ENCODE measurements at places on chromosomes 11 and 22.

GRCh38 chr11:23569134-23569533 is 708.9 kb upstream of the CCDC179 start:
- no peak for DNase-seq

DNA sequence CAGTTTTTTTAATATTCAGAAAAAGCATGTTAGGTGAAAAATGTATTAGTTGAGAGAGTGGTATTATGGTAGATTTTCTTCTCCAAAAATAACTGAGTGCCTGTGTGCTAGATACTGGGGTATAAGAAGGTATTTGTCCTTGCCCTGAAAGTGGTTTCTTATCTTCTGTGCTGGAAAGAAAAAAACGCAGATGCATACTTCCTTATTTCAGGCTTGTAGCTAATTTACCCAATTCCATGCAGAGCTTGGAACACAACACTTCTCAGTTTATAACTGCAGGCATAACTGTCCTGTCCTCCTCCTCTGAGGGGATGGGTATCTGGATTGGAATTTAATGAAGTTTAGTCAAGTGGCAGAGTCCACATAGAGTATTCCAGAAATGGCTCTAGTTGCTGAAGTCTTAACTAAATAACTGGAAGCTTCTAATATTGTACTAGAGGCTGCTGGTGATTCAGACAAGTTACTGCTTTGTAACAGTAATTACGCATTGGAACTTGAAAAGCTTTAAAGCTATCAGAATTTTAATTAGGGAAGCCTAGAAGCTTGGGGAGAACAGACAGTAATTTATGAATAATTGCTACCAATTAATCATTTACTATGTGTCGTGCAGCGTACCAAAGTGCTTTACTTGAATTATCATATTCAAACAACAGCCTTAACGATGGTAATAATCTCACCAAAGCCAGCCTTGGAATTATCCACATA is 12.7 kb upstream of the C11orf91 start:
- no peak for DNase-seq

DNA sequence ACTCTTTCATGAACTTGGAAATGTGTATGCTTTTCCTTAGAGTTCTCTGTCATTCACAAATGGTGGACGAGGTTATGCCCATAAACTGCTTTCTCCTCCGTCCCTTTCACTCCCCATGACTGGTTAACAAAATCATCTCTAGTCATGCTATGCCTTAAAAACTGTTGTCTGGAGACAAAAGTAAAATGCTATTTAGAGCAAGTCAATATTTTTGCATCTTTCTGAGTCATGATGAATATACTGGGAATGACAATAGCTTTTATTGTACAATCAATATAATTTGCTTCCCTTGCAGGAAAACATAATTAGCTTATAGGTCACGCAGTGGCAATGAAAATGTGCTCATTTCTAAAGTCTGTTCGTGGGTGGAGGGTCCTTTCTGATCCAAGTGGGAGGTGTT is 216.7 kb upstream of the SORL1-AS1 start:
- no peak for DNase-seq

GRCh38 chr22:38844315-38845003 is 631 bp upstream of the NPTXR start:
- DNase-seq: no peak

- DNase-seq: peak; percentile 90
Measured at GRCh38 chr22:46734830-46735453, 3.1 kb downstream of the CERK start.

GRCh38 chr11:30717009-30717408 is 130.9 kb upstream of the MPPED2 start:
- no peak for DNase-seq

GRCh38 chr11:134916421-134917213 is 504.6 kb upstream of the B3GAT1 start:
- DNase-seq: no peak

DNA sequence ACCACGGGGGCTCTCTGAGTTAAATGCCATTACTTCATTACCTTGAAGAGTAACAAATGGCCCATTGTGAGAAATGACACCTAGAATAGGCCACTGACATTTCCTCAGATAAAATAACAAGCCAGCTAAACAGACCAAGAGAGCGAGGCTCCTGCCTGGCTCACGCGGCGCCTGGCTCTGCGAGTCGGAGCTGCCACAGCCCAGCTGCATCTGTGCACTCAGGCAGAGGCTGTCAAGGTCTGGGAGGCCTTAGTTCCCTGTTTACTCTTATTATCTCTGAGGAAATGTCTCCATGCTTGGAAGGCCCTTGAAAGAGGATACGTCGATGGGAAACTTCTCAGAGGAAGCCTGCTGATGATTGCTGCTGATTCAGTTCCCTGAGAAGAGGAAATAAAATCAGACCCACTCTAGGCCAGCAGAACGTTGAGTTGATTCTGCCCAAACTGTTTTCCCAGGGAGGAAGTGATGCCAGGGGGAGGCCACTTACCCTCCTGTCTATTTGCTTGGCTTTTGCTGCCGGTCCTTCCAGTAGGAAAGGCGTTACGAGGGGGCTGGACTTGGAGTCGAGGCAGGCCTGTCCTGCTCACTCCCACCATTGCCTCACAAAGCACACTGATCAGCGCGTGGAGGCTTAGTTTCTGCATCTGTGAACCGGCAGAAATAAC is 208.8 kb downstream of the TBC1D22A start:
- DNase-seq: peak; percentile 6

DNA sequence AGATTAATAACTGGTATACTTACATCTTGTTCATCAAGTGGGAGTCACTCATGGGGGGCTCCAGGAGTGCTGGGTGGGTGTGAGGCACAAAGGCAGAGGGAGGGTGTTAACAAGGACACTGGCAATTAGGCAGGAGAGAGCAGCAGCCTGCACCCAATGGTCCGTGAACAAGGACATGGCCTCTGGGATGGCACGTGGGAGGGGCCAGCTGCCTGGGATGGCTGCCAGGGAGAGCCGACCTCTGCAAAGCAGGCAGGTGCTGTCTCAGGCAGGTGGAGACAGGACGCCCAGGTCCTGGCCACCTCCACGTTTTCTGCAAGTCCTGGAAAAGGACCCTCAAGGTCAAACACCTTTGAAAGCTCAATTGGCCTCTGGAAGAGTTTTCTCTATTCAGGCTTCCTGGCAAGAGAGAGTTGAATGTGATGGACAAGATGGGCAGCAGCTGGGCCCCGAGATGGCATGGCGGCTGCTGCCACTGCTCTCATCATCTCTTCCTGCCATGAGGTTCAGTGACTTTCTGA is 257.1 kb downstream of the BUD13 start:
- DNase-seq: no peak

GRCh38 chr11:2741006-2741376 is 41.2 kb upstream of the KCNQ1OT1 start:
- DNase-seq: no peak

DNA sequence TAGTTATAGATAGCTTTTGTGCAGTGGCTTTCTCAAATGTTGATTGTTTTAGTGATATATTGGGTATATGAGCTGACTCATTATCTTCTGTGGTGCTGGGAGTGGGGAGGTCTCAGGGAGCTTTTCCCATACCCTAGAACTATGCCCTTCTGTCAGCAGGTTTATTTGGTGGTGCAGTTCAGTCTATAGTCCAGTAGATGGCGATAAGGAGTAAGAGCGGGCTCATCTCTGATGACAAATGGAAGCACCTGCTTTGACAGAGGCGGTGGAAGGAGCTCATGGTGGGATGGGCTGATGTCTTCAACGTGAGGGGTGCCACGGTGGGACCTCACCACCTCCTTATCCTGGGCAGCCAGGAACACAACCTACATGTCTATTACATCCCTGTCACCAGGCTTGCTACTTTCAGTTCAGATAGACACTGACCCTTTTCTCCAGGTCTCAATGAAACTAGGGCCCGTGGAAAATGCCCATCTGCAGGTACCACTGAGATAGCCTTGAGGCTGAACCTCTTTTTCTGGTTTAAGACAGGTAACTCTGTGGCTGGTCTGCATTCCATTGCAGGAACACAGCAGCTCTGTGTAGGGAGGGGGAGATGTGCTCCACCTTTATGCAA is 13.0 kb upstream of the OR6A2 start:
- peak; percentile 77 for DNase-seq

GRCh38 chr11:110524238-110524637 is 94.5 kb downstream of the FDX1 start:
- DNase-seq: no peak

- DNase-seq: no peak
Measured at GRCh38 chr11:12925520-12925919, 83.6 kb upstream of the RASSF10 start.

DNA sequence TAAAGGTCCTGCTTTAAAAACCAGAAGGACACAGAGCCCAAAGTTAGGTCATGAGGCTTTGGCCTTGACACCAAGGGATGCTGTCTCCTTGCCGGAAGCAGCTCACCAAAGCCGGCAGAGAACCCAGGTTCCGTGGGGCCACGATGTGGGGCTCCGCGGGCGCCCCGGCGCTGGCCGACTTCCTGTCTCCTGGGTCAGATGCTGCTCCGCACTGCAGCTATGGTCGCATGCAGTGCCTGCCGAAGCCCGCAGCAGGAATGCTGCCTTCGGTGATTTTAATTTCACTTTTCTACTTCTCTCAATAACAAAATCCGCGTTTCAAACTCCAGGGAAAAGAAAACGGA is 454 bp upstream of the OTUB1 start:
- DNase-seq: peak; percentile 75

DNA sequence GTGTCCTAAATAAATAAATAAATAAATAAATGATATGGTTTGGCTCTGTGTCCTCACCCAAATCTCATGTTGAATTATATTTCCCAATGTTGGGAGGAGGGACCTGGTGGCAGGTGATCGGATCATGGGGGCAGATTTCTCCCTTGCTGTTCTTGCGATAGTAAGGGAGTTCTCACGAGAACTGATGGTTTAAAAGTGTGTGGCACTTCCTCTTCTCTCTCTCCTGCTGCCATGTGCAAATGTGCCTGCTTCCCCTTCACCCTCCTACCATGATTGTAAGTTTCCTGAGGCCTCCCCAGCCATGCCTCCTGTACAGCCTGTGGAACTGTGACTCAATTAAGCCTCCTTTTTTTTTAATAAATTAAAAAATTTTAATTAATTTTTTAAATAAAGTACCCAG is 138.2 kb downstream of the FBXO7 start:
- DNase-seq: no peak

DNA sequence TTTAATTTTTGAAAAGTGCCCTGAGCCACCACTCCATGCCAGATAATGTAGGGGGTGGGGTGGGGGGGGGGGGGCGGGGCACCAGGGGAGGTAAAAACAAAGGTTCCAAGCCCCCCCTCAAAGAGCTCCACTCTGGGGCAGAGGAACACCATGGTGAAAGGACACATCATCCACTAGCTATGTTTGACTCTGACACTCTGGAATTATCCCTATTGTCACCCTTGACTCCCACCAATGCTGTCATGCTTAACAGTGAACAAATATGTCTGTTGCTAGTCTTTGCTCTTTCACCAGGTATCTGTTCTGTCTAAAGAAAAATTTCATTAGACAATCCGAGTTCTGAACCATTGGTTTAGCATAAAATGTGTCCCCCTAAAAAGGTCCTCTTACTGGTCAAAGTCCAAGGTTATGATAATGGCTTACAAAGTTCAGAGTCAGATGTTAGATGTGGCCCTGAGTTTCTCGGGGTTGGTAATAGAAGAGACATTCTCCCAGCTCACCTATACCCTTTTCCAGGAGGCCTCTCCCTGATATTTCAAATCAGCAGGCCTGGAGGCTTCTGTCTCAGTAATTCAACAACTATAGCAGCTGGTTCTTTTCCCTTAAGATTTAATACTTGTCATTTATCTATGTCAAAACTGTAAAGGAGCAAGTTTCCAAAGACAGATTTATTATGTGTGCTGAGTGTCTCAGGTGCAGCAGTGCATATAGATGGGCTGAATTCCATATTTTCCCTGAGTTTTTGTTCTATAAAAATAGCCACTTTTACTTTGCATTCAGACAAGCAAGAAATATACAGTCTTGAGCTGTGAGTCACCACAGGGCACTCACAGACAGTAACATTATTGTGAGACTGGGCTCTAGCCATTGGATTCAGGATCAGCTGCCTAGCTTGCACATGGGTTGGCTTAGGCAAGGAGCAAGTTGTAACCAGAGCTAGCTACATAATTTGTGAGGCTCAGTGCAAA is 174.1 kb downstream of the CSNK2A3 start:
- DNase-seq: no peak

DNA sequence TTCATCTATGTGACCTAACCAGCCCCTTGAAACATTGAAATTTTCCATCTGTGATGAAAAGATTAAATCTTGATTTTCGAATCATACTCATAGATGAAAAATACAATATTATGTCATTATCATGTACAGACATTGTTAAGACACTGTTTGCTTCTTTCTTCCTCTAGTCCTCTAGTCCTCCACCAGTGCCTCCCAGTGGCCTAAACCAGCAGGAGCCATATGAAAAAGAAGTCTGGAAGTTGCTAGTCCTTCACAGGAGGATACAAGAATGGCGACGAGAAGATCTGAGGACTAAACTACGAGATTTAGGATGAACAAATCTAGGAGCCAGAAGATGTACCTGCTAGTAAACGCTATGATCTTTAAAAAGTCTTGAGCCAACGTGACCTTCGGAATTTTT is 134.1 kb downstream of the SLC17A6 start:
- DNase-seq: no peak

GRCh38 chr11:114499756-114500155 is 59.9 kb downstream of the NXPE1 start:
- no peak for DNase-seq

GRCh38 chr11:82986446-82986845 is 84.9 kb downstream of the DDIAS start:
- DNase-seq: no peak

GRCh38 chr11:74007691-74008372 is 1.1 kb downstream of the UCP3 start:
- no peak for DNase-seq

DNA sequence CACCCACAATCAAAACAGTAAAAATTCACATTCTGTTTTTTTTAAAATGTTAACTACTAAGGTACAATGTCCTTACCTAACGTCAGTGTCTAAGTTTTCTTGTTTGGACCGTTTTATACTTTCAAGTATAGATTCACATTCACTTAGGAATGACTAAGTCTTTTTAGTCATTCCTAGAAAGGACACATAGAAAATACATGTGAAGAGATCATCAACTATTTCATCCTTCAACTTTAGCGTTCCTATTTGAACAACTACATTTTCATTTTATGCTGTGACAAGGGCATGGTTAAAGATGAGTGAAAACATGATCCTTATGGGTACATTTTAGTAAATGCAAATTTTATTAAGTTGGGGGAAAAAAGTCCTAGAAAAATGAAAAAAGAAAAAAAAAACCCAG is 62.8 kb downstream of the DDX10 start:
- no peak for DNase-seq

DNA sequence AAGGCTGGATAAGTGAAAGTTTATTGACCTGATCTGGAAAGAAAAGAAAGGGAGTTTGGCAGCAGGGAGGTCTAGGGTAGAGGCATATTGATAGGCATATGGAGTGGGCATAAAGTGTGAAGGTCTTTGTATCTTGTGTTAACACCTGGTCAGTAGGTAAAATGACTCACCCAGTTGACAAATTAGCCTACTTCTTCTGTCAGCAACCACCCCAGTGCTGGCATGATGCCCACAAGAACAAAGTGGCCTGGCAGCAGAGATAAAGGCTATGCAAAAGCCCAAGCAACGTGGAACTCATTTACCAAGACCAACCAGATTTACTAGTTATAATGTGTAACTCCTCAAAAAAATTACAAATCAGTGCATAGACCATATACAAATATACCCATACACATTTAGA is 4.9 kb downstream of the OR10A3 start:
- DNase-seq: no peak
